Left forelimb (tissue), 1 donor: ENCODE measurements at places on chromosomes 11 and 22.

DNA sequence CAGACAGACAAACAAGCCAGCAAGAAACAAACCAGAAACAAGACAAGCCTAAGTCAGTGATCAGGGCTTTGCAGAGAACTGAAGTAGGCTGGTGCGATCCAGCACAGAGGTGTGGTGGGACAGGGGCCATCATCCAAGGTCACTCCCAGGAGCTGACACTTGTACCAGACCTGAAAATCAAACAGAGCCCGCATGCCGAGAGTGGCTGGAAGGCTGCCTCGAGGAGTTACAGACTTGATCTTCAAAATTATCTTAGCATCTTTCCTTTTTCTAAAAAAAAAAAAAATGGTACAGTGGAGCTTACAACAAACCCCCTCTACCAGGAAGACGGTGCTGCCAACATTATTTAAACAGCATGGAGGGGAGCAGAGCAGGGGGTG, 8.8 kb upstream of the SCUBE1 start:
- no peak for DNase-seq

DNA sequence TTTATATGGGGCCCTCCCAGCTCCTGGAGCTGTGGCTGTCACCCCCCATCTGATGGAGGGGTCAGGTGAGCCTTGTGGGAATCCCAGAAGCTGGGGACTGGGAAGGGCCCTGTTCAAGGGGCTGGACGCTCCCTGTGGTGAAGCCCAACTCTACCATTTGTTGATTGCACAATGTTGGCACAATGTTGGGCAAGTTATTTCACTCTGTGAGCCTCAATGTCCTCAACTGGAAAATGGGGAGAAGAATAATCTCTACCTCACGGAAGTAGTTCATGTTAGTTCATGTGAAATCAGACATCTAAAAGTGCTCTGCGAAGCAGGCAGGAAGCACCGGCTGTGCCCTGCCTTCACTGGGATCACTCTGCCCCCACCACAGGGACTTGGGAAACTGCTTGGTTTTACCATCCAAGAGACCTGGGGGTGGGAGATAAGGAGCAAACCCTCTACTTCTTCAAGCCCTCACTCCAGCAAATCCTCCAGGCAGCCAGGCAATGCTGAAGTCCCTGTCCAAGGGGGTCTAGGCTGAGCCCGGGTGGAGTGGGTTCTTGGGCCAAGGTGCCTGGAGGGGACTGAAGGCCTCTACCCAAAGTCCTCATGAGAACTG, 715 bp upstream of the PRR5 start:
- no peak for DNase-seq

- no peak for DNase-seq
Measured at GRCh38 chr22:36399472-36399778, 11.7 kb upstream of the MYH9 start.

DNA sequence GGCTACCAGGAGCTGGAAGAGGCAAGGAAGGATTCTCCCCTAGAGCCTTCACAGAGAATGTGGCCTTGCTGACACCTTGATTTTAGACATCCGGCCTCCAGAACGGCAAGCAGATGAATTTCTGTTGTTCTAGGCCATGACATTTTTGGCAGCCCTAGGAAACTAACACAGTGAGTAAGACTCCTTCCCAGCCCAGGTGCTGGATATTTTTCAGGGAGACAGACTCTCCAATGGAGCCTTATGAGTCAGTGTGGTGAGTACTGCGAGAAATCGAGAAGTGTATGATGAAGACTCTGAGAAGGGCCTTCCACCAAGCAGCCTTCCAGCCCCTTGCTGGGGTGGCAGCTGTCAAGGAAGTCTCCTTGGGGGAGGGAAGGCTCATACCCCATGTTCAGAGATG, 114.4 kb downstream of the OSBP2 start:
- DNase-seq, result no peak

- no peak for DNase-seq
Measured at GRCh38 chr11:111362887-111363411, 16.1 kb downstream of the POU2AF1 start.

DNA sequence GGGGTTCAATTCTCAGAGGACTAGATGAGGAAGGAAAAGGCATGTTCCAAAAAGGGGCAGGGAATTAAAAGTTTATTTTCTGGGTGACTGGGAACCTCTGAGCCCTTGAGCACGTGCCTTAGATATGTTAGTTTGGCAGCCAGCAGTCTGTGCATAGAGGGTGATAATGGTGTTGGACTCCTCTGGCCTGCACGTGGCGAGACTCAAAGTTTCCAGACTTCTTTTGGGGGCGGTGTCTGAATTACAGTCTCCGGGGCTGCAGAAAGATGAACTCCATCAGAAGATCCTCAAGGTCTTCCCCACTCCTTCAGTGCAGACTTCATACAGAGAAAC, 861 bp upstream of the ZNRF3 start:
- DNase-seq, result no peak

DNA sequence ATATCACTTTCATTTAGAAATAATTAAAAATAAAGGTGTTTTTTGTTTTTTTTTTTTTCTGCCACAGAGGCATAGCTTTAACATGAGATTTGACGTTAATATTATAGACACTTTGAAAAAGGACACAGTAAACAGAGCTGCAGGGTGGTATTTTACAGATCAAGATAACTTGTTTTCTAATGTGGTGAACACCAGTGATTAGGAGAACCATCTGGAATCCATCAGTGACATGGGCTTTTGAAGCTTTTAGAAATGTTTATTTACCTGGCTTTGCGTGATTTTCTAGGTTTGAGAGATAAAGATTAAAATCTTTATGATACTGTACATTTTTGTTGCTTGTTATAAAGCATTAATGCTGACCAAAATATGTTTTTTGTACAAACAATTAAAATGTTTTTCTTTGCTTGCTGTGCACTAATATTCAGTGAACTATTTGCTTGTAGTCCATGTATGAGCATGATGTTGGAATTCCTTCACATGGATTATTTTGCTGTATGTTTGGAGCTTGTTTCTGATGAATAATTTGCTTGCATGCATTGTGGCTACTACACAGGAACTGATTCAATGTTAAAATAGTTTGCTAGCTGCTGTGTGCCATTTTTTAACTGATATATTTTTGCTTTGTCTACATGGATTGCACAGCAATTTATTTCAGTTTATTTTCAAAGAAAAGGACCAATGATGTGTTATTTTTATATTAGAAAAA, 352.1 kb upstream of the NARS2 start:
- DNase-seq, result no peak

GRCh38 chr11:14554959-14555358, 34.8 kb upstream of the PSMA1 start:
- no peak for DNase-seq

- DNase-seq, result no peak
Measured at GRCh38 chr11:12441231-12441861, 64.0 kb downstream of the PARVA start.

GRCh38 chr11:94472916-94473799, 20.5 kb downstream of the MRE11 start:
- no peak for DNase-seq

- no peak for DNase-seq
Measured at GRCh38 chr11:131253656-131254151, 116.7 kb upstream of the NTM start.

DNA sequence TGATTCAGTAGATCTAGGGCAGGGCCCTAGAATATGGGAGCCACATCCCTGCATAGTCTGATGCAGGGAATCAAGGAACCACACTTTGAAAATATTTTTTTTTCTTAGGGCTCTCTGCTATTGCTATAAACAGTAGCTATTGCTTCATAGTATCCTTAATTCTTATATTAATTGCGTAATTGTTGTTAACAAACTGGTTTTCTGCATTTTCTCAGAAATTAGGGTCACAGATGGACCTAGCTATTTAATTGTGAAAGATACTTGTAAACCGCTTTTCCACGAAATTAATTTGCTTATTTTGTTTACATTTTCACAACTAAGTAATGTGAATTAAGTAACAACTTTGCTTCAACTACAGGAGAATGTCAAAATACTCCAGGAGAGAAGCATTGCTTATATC, 34.1 kb downstream of the NAALAD2 start:
- DNase-seq, result no peak
